ENCODE measurements at places on chromosomes 13 and 19.

DNA sequence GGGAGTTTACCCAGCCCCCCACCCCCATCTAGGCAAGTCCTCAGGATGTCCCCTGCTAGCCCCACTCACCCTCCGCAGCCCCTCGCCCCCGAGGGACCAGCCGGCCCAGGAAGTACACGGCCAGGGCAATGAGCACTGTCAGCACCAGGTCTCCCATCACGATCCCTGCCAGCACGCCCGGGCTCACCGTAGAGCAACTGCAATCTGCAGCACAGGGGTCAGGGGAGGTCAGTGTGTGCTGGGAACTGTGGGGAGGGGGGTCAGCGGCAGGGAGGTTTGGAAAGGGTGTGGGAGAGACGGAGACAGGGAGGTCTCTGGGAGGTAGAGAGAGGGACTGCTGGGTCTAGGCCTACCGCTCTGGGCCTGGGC, 734 bp downstream of the TYROBP start:
- no peak for DNase-seq

DNA sequence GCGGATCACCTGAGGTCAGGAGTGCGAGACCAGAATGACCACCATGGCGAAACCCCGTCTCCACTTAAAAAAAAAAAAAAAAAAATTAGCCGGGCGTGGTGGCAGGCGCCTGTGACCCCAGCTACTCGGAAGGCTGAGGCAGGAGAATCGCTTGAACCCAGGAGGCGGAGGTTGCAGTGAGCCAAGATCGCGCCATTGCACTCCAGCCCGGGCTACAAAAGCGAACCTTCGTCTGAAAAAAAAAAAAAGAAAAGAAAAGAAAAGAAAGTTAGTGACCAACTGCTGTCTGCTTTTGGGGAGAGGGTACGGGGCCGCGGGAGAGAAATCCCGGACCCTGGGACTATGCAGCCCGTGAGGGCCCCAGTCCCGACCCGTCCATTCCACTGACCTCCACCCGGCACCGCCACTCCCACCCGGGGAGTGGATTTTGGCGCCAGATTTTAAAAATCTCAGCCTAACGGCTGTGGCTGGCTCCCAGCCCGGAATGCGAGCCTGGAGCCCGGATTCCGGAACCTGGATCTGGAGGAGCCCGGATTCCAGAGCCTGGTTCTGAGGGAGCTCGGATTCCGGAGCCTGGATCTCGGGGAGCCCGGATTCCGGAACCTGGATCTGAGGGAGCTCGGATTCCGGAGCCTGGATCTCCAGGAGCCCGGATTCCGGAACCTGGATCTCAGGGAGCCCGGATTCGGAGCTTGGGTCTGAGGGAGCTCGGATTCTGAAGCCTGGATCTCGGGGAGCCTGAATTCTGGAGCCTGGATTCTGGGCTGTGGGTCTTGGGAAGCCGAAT, 6.1 kb upstream of the LMNB2 start:
- DNase-seq = no peak

- DNase-seq = no peak
Measured at GRCh38 chr19:18008814-18009213, 844 bp downstream of the ARRDC2 start.

DNA sequence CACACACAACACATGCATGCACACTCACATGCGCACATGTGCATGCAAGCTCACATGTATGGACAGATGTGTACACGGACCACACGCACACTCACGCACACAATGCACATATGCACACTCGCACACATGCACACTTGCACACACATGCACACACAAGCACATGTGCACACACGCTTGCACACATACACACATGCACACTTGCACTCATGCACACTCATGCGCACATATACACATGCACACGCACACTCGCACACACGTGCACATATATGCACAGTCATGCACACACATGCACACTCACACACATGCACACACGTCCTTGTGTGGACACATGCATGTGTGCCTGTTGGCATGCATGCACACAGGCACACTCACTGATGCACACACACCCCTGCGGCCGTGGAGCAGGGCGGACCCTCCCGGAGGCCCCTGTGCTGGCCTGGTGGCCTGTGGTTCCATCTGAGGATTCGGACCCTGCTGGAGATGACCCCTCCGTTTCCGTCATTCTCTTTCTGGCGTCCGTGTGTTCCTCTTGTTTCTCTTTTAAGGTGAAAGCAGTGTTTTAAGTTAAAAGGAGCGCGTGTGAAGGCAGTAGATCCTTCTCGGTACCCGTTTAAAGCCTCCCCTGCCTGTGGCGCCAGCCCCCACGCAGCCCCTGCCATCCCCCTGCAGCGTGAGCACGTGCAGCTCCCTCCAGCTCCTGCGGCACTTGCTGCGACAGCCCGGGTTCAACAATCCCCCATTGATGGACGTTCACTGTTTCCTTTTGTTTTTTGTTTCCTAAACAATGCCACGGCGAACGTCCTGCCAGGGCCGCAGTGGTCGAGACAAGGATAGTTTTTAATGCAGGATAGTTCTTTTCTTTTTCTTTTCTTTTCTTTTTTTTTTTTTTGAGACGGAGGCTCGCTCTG, 5.6 kb downstream of the NDUFS7 start:
- no peak for DNase-seq

GRCh38 chr19:6099033-6099432, 11.3 kb downstream of the RFX2 start:
- no peak for DNase-seq

DNA sequence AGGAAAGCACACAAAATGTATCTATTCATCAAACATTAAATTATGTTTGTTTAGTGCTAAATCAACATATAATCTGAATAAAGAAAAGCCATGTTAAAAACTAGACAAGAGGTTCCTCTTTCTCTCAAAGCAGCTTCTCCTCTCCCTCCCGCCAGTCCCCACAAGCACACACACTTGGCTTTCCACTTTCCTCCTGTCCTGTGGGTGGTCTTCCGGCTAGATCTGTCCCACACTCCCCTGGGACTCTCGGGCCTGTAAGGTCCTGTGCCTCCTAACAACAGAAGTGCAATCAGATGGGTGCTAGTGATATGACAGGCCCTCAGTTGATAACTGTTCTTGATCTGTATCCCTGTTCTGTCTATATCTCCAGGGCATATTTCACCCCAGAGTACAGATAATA, 45.6 kb upstream of the RAP2A start:
- no peak for DNase-seq

DNA sequence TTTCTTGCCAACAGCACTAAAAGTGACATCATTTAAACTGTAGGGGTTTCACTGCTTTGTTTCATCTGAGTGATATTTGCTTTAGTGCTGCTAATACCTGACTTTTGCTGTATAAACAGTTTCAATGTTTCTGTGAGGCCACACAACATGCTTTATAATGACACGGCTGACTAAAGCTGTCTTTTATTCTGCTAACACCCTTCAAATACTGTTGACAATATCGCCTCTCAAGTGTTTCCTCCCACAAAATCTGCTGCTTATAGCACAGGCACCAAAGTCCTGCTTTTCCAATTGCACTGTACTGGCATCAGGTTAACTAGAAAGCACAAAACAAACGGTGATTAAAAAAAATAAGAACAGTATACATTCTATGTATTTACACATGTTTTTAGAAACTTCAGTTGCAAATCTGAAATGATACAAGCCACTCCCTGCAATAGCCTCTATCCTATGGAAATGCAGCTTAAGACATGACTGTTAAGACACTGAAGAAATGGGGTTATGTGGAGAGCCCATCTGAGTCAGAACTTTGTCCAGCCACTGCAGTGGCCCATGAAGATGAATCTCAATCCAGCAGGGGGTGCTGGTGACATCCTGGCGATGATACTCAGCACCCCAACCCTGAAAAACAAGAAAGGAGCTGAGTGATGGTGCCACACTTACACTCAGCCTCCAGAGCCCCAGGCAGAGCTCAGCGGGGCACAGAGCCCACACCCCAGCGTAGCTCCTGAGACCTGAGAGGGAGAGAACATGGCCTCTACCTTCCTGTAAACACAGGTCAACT, 29.4 kb downstream of the RFXAP start:
- DNase-seq = no peak

GRCh38 chr13:24264976-24265375, 44.4 kb upstream of the C1QTNF9 start:
- DNase-seq = peak; percentile 92
